ENCODE measurements at places on chromosomes 6 and 20.

DNA sequence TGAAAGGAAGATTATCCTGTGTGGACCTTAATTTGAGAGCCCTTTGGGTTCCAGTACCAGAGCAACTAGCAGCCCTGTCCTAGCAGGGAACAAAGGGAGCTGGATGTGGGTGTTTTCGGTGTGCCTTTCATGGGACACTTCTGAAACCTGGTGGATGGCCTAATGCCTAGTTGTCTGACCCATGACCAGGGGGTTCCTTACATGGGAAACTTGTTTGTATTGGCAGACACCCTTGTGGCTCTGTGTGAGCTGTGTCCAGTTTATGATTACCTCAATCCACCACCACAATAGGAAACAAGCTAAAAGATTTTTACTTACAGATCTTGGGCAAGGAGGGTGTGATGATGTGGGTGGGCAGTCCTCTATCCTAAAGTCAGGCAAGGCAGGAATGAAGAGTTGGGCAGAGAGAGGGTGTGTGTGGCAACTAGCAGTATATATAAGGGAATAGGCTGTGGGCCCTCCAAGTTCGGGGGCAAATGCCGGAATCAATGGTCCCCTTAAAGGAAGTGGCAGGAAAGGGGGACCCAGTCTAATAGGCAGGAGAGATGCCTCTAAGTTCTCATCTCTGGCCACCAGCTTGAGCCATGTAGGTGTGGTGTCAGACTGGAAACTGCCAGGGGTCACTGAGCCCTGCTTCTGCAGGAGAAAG is 264.6 kb downstream of the QKI start:
- DNase-seq: no peak

DNA sequence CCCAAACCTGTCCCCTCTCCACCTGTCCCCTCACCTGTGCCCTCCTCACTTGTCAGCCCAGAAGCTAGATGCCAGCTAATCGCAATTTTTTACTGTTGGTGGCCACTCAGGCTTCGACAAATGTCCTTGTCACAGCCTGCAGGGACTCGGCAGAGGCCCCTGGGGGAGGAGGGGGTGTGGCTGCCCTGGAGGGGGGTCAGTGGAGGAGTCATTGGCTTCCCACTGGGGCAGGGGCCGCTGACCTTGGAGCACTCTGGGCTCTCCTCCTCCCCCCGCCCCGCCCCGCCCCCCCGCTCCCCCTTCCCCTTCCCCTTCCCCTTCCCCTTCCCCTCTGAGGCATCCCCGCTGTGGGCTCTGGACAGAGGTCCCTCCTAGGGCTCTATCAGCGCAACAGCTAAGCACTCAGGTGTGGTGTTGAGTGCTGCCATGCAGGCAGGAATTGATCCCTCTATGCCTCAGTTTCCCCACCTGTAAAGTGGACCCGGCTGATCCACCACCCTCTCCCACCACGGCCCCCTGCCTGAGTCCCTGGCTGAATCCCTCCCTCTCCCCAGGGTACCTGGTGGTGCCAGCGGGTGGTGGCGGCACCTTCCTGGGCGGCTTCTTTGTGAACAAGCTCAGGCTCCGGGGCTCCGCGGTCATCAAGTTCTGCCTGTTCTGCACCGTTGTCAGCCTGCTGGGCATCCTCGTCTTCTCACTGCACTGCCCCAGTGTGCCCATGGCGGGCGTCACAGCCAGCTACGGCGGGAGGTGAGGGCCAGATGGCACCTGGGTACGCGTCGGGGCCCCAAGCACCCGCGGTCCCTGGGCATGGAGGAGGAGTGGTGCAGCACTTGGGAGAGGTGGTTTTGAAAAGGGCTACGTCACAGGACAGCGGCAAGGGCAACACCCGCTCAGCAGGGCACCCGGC is 23.8 kb downstream of the SLCO4A1 start:
- no peak for DNase-seq

- no peak for DNase-seq
Measured at GRCh38 chr6:37192666-37193065, 22.7 kb downstream of the PIM1 start.

- no peak for DNase-seq
Measured at GRCh38 chr6:23086100-23086499, 516.7 kb downstream of the HDGFL1 start.

GRCh38 chr6:80862756-80863155 is 756.3 kb downstream of the BCKDHB start:
- DNase-seq: no peak

DNA sequence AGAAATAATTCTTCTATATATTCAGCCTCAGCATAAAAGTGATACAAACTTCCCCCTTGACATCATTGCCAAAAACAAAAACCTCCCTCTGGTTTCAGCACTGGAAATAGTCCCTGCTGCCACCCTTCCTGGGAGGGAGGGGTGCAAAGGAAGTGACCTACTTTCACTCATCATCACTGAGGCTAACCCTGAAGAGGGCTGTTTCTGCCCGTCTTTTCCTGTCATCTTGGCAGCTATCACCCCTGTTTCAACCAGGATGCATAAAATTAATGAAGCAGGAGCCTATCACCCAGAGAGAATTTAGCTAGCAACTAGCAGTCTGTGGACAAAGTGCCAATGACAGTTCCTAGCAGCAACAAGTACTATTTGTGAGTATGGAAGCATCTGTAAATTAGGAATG is 397.8 kb downstream of the LAMA2 start:
- DNase-seq: no peak

GRCh38 chr6:89214197-89214596 is 3.0 kb downstream of the GABRR1 start:
- DNase-seq: no peak

GRCh38 chr6:139154881-139155547 is 20.1 kb downstream of the HECA start:
- DNase-seq: no peak

- DNase-seq: peak; percentile 49
Measured at GRCh38 chr6:147738516-147739162, 230.1 kb downstream of the SAMD5 start.

DNA sequence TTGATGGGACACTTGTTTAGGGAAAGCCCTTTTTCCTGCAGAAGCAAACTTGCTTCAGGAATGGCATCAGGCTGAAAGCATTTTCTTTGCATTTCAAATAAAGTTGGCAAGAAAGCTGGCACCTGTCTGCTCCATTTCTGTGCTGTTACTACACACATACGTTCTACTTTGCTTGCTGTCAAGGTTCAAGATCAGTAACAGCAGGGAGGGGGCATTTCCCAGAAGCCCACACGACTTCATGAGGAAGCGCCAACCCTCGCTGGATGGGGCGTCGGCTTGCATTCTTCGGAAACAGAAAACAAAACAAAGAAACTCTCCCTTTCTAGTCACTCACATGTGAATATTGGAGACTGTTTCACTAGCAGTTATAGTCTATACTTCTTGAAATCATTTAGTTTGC is 46.4 kb downstream of the AKAP12 start:
- DNase-seq: peak; percentile 38

DNA sequence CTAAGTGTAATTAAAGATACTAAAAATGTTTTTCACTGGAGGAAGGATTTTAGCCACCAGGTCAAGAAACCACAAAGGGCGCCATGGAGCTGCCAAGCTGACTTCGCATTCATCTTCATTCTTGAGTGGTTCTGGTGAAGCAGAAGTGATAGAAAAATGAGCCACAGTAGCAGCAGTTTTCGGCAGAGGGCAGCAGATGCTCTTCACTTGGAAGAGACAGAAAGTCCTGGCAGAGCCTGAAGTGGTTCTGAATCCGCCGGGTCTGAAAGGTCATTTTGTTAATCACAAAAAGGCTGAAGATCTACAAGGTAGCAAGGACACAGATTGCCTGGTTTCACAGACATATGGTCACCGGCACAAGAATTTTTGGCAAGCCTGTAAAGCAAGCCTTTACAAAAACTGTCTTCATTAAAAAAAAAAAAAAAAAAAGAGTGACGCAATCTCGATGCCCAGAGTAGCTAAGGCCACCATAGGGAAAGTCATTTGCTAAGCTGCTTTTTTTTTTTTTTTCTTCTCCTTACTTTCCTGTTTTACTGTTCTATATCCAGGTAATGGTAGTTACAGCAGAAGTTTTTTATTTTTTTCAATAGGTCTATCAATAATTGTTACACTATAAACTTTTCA is 345.1 kb upstream of the AGPAT4 start:
- peak; percentile 88 for DNase-seq

DNA sequence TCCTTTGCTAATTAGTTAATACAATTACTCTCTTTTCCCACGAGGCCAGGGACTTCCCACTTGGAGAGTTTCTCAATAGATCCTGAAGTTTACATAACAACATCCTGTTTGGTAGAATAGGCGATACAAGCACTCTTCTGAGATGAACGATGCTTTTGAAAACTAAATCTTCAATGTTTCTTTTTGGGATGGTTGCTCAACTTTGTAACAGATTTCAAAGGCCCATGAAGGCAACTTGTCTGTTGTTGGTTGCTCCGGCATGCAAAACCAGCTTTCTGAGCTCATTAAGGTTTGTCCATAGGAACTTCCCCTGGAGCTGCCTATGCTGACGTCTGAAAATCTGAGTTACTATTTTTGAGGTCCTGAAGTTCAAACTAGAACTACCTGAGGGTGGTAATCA is 25.9 kb upstream of the ROS1 start:
- DNase-seq: no peak

GRCh38 chr6:128600397-128600951 is 80.1 kb upstream of the PTPRK start:
- peak; percentile 88 for DNase-seq

GRCh38 chr6:111677249-111677990 is 71.7 kb upstream of the TRAF3IP2 start:
- DNase-seq: no peak
